Activated naive CD4-positive, alpha-beta T cell treated with anti-CD3 and anti-CD28 coated beads, Interleukin-2, amount 50 U/mL, for 72 hours (primary cell): ENCODE measurements at places on chromosomes 1 and 21.

DNA sequence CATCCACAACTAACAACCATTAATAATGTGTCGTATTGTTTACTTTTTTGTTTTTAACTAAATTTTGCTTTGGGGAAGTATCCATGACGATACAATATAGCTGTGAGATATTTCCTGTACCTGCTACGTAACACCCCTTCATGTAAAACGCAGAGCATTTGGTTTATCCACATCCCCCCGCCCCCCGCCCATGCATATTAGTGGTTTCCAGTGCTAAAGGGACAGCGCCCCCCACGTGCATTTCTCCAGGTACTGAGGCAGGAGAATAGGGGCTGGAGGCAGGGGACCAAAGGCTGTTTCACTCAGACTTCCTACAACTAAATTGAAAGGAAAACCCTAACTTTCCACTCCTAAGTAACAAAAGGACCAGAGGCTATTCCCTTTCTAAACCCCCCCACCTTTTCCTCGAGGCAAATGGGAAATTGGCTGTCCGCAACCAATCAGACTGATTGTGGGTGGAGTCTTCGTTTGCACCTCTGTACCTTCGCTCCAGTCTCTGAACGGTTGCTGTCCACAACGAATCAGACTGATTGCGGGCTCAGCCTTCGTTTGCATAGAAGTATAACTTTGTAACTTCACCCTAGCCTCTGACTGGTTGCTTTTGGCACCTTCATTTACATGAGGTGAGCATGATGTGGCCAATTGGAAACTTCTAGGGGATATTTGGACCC is 12.2 kb upstream of the RIPK4 start:
- DNase-seq: no peak

DNA sequence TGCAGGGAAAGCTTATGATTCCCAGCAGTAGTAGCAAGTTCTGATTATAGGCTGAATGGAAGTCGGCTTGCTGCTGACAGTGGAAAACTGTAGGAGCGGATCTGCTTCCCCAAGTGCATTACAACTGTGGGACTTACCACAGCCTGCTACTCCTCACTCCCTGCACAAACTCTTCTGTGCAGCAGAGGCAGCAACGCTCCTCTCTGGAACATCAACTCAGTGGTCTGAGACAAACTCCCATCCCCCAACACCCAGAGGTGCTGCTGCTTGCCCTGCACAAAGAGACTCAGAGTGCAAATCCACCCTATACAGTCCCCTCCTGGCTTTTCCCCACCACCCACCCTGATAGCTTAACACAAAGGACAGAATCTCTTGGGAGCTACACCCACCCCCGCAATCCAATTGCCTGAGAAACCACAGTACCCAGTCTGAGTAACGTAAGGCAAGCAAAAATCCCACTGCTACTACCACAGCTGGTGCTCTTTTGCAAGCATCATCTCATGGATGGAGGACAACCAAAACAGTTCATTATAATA is 1455.2 kb downstream of the AMY1C start:
- no peak for DNase-seq

DNA sequence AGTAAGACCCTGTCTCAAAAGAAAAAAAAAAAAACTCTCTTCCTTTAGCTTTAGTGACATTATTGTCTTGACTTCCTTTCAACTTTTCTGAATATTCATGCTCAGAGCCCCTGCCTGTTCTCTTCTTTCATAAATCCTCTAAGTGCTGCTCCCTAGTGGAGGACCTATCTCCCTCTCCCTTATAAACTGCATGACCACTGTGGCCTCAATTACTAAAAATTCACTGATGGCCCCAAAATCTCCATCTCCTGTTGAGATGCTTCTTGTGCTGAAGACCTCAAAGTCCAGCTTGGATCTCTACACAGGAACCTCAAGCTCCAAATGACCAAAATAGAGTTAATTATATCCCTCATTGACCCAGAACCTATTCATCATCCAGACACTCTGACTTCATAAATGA is 7.8 kb downstream of the ITLN1 start:
- DNase-seq: no peak

DNA sequence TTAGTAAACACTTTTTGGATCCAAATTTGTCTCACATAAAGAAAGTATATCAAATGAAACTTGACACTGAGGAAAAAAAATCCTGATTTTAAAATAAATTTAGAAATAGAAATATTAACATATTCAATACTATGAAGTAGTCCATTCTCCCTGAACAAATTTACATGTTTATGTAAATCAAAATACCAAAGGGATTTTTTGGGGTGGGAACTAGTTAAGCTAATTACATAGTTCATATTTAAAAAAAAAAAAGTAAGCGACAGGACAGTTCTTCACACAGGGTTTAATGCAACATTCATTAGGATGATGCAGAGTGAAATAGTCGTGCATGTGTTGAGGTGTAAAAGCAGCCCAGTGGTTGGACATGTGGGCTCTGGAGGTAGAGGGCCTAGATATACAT is 433.5 kb upstream of the B3GALT2 start:
- DNase-seq: no peak

- peak; percentile 7 for DNase-seq
Measured at GRCh38 chr1:184743062-184743756, 11.4 kb downstream of the EDEM3 start.

- no peak for DNase-seq
Measured at GRCh38 chr1:225735252-225736149, 42.1 kb upstream of the SRP9 start.

- DNase-seq: no peak
Measured at GRCh38 chr1:66315671-66316070, 218.3 kb upstream of the SGIP1 start.

GRCh38 chr1:182527680-182528079 is 61.4 kb downstream of the RNASEL start:
- DNase-seq: no peak

- no peak for DNase-seq
Measured at GRCh38 chr1:83641796-83642443, 357.0 kb downstream of the TTLL7 start.

DNA sequence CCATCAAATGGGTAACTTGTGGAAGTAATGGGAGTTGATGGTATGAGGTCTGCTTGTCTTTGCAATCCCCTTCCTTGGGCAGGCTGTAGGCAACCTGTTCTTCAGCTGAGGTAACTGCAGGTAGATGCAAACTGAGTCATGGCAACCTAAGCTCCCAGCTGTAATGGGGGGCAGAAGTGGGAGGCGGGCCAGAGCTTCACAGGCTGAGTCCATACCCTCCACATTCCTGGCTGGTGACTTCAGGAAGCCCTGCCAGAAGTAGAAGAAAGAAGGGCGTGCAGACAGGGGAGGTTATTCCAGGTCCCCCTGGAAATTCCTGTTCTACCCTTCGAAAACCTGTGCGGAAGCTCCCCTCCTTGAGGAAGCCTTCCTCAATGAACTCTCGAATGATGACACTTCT is 44.9 kb downstream of the ARHGEF11 start:
- no peak for DNase-seq

GRCh38 chr1:32877211-32878110 is 6.7 kb upstream of the FNDC5 start:
- DNase-seq: no peak

GRCh38 chr1:107563441-107563840 is 401.5 kb downstream of the VAV3 start:
- no peak for DNase-seq

- DNase-seq: no peak
Measured at GRCh38 chr1:36007741-36008140, 76.2 kb upstream of the TEKT2 start.

DNA sequence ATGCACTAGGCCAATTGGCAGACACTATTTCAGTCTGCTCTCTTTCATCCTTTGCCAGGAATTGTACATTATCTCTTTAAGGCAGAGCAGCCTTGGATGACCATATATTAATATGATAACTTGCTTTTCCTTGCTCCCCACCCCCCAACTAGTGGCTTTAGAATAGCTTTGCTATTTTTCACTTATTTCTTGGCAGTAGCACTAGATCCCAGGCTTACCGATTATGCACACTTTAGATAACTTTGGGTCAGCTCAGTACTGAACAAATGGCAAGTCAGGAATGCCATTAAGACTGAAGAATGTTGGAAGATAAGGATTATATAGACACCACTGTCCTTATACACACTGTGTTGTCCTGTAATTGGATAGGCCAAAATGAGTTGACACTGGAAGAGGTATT is 146.4 kb downstream of the FGGY start:
- DNase-seq: no peak

GRCh38 chr1:205068001-205068400 is 16.3 kb downstream of the TMEM81 start:
- no peak for DNase-seq

DNA sequence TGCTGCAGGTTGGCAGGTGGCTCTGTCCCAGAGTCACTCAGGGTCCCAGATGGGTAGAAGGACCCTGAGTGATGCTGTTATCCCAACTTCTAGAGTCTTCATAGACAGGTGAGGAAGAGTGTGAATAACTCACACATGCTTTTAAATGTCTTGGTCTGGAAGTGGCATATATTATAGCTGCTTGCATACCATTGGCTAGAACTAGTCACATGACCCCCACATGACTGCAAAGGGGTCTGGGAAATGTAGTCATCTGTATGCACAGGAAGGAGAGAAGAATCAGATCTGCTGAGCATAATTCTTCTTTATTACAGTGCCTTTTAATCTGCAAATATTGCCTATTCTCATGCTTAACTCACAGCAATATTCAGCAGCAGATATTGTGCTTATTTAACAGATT is 28.2 kb upstream of the KLHDC7A start:
- DNase-seq: no peak

DNA sequence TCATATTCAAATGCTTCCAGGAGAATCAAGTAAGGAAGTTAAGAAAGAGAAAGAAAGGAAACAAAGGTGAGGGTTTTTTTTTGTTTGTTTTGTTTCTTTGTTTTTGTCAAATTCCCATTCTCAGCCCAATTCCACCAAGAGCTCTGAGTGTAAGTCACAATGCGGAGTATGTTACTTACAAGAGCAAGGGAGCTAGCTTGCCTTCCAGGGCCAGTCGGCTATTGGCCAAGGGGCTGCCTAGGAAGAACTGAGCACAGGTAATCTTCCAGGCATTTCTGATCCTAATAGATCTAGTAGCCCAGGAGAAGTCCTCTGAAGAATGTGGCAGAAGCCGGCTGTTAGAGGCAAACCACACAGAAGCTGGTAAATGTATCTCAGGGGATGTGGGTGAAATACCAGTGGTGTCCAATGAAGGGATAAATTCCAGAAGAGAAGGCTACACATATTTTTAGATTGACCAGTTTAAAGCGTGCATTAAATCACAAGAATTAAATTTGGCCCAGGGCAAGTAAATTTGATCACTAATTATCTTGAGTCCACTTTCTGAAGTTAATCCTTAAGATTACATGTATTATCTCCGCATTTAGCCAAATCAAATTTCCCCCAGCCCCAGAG is 239.6 kb upstream of the ADAMTS5 start:
- DNase-seq: no peak

GRCh38 chr1:109641078-109641740 is 14.7 kb upstream of the GSTM4 start:
- no peak for DNase-seq

DNA sequence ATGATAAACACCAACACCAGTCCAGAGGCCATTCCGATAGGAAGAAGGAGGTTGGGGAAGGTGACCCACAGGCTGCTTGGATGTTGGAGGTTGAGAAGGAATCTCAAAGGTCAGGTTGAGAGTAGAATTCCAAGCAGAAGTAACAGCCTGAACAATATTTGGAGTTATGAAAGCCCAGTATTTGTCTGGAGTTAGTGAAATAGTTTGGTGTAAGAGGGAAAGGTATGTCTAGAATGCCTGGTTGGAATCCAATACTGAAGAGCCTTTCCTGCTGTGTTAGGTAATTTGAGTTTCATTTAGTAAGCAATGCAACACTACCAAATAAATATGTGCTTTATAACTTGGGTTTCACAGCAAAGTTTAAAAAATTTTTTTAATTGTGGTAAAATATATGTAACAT is 70.5 kb upstream of the MCOLN3 start:
- DNase-seq: no peak

DNA sequence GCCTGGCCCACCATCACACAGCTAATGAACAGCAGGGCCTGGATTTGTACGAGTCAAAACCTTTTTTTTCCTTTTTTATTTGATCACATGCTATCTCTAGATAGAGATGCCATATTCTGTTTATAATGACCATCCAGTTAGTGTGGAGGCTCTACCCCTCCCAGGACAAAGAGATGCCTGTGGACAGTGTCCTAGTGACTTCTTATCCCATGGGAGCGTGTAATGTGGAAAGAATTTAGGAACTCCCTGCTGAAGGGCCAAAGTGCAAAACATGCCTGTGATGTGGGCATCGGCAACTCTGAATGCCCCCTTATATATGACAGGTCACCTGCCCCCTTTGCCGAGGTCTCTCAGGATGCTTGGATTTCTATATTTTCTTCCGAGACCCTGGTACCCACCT is 292.2 kb downstream of the RRAGC start:
- no peak for DNase-seq

DNA sequence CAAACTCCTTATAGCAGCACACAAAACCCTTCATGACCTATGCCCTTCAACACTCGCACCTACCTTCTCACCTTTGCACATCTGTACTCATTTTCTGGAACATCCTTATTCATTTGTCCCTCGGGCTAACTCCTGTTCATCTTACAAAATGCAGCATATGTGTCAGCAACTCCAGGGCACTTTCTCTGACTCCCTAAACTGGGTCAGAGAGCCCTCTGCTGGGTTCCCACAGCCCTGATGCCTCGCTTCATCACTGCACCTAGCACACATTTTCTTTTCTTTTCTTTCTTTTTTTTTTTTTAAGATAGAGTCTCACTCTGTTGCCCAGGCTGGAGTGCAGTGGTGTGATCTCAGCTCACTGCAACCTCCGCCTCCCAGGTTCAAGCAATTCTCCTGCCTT is 54.0 kb downstream of the RAB3B start:
- no peak for DNase-seq

DNA sequence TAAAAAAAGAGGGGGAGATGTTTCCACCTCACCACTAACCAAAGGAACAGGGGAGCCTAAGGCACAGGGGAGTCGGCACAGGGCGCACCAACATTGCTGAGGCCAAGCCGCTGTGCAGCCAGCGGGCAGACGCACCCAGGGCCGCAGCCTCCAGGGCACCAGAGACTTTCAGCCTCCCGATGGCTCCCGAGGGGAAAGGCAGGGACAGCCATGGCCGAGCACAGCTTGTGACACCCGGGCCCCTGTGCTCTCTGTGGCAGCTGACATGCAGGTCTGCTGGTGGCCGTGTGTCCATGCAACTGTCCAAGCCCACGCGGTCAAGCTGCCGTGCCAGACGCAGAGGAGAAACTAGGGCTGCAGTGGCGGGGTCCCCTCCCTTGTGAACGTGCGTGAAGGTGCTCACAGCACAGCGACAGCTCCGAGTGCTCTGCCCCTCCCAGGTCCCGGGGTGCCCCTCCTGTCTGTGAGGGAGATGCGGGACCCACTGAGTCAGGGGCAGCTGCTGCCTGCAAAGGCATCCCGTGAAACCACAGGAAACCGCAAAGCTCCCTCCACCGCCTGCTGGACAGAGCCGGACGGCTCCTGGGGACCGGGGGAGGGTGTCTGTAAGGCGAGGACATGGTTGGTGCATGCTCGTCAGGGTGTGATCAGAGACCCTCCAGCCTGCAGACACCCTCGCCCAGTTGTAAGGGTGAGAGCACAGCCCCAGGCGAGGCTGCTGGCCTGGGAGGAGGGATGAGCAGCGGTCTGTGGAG is 2.5 kb downstream of the KRTAP10-11 start:
- no peak for DNase-seq
